ENCODE measurements at places on chromosomes 12 and 14.

DNA sequence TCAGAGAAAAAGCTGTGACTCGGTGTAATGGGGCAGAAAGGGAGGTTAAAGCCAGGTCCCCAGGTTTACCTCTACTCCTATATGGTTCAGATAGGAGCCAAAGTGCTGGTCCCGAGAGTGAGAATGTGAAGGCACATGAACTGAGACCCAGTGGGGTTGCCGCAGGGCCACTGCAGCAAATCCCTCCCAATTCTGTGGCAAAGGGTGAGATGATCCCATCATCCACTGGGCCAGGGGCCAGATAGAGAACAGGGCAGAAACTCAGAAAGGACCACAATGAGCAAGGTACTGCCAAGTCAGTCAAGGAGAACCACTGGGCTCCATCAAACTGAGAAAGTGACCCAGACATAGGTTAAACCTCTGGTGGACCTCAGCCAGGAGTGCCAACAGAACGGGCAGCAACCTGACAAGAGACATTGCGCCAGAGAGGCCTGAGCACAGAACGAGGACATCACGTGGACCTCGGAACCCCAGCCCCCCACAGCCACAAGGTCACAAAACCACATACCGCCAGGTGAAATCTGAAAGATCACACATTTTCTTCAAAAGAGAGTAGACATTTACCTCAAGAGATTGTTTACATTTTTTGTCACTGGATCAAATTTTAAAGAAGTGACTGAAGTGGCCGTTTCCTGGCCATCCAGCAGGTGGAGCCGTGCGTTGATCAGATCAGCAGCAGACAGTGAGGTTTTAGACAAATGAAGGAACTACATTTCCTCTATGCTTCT lies 20.5 kb upstream of the ITPR2 start:
- peak; percentile 85 for DNase-seq

DNA sequence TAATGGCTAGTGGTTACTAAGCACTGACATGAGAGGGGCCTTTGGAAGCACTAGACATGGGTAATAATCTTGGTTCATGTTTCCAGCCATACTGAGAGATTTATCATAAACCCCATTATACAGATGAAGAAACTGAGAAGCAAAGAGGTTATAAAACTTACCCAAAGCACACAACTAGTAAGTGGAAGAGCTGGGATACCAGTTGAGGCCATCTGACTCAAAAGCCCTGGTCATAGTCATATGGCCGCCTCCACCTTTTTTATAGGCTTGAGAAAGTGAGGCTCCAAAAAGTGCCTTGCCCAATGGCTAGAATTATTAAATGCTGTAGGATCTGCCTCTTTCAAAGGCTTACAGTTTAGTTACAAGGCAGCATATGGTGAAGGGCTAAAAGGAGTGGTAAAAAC lies 944 bp downstream of the TXNRD1 start:
- DNase-seq: no peak

DNA sequence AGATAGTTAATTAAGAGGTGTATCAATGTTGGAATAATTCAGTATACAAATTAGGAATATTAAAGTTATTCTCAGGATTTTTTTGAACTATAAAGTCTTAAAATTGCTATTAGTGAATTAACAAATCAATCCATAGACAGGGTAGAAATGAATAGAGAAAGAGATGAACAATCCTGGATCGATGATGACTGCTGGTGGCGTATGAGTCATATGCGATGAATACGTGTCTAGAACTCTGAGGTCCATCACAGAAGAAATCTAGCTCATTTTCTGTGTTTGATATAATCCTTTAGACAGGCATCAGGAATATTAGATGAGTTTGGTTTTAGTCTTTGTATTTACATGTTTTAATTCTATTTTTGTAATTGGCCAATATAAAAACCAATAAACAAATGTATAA lies 85.4 kb upstream of the RTL1 start:
- no peak for DNase-seq

DNA sequence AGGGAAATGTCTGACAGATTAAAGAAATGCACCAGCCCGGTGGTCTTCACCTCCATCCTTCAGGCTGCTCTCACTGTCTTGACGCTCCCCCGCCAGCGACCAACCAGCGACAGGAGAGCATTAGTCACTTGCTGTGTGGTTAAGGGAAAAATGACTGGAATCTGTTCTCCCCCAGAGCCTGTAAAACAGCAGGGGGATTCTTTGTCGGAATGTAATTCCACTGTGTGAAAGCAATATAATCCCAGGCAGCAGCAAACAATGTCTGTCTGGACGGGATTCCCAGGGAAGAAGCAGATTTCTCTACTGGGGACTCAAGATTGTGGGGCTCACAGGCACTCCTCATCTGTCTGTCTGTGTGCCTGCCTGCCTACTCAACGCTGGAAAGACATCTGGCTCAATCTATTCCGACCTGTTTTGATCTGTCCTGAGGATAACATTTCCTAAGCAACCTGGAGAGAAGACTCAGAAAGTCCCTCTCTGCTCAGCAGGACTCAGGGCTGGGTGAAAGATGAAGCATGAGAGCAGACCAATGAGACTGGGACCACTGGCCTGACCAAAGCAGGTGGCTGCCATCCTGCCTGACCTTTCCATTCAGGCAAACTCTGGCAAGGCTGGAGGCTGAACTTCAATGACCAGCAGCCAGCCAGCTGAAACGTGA lies 54.6 kb downstream of the NUAK1 start:
- peak; percentile 76 for DNase-seq

DNA sequence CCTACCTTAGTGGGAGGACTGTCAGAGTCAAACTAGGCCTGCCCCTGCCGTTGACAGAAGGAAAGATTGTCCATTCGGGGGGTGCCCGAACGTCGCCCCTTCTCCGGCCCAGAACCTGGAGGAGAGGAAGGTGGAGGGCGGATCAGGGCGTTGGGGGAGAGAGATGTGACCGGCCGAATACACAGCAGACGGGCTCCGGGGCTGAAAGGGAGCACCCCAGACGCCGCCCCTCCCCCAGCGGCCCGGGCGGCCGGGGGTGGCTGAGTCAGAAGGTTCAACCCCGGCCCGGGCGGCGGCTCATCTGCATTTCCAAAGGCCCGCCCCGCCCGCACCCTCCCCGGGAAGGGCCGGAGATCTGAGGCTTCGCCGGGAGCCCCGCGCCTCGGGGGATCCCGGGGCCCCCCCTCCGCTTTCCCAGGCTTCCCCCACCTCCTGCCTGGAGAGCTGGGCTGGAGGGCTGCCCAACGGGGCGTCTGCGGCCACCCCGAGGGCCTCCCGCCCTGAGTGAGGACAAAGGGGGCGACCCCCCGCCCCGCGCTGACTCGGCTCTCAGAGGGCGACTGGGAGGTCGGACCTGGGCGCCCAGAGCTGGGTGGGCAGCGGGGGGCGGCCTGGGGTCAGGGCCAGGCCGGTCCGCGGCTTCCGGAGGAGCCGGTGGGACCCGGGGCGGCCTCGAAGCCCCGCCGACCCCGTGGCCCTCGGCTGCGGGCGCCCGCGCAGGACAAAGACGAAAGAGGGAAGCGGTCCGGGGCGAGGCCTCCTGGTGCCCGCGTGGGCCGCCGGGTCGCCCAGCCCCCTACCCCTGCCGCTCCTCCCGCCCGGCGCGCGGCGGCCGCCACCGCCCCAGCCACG lies 3.7 kb upstream of the SETD1B start:
- peak; percentile 92 for DNase-seq

DNA sequence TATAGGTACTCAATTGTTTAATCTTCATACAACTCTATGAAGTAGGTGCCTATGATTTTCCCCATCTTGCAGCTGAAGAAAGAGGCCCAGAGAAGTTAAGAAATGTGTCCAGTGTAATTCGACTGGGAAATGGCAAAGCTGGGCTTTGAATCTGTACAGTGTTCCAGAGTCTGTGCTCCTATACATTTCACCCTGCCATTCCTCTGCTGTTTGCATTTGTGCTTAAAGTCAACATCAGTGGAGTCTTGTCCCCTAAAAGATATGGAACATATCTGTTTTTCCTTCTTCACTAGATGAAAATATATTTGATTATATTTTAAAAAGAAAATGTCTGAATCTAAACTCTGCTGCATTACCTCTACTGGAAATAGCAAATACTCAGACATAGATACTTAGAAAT lies 88.6 kb downstream of the SEC23A start:
- no peak for DNase-seq

DNA sequence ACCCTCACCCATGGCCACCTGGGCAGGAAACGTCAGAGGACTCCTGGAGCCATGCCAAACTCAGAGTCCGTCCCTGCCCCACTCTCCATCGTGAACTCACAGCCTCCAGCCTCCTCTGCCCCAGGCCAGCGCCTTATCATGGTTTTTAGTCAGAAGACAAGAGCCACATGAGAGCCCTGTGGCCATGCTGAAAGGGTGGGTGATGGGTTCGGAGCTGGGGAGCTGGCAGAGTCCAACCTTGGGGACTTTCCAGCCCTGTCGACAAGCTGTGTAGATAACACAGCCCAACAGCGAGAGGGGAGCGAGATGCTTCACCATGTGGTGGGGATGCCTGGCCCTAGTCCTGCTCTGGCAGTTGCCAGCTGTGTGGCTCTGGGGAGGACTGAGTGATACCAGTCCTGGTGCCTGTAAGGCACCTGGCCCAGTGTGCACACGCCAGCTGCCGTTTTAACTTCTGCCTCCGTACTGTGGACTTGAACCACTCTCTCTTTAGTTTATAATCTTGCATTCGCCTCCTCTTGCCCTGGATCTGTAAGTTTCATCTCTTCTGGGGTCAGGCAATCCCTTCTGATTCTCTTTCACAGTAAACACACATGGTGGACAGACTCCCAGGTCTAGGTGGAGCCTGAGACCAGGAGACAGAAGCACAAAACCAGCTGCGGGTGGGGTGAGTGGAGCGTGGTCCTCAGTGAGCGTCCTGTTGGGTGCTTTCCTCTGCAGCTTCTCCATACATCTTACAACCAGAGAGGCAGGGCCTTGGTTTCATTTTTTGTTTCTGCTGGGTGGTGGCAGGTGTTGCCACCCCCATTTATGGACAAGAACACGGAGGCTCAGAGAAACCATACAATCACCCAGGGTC lies 55.3 kb downstream of the RIN3 start:
- no peak for DNase-seq

- no peak for DNase-seq
These were observed 19.1 kb downstream of the ANG start for GRCh38 chr14:20707622-20708021.

- DNase-seq: no peak
These were observed 41.2 kb downstream of the ADGRD1 start for GRCh38 chr12:130994821-130995375.

- DNase-seq: peak; percentile 53
These were observed 52.5 kb upstream of the RIN3 start for GRCh38 chr14:92460916-92461579.

- DNase-seq: no peak
These were observed 31.9 kb downstream of the NT5DC3 start for GRCh38 chr12:103809154-103809553.

DNA sequence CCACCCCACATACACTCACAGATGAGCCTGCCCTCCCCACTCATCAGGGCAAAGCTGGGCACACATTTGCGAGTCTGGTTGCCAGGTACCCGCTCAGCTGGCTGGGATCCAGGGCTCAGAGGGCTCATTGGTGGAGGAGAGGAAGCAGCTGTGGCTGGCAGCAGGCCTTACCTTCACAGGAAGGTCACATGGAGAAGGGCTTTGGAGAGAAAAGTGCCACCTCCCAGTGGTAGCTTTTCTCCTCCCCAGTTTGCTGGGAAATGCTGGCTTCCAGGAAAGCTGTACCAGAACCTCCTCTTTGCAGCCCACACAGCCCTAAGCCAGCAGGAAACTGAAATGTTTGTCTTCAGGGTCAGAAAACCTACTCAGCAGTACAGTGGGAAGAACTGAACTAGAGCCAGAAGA lies 55.6 kb downstream of the LGMN start:
- DNase-seq: no peak

DNA sequence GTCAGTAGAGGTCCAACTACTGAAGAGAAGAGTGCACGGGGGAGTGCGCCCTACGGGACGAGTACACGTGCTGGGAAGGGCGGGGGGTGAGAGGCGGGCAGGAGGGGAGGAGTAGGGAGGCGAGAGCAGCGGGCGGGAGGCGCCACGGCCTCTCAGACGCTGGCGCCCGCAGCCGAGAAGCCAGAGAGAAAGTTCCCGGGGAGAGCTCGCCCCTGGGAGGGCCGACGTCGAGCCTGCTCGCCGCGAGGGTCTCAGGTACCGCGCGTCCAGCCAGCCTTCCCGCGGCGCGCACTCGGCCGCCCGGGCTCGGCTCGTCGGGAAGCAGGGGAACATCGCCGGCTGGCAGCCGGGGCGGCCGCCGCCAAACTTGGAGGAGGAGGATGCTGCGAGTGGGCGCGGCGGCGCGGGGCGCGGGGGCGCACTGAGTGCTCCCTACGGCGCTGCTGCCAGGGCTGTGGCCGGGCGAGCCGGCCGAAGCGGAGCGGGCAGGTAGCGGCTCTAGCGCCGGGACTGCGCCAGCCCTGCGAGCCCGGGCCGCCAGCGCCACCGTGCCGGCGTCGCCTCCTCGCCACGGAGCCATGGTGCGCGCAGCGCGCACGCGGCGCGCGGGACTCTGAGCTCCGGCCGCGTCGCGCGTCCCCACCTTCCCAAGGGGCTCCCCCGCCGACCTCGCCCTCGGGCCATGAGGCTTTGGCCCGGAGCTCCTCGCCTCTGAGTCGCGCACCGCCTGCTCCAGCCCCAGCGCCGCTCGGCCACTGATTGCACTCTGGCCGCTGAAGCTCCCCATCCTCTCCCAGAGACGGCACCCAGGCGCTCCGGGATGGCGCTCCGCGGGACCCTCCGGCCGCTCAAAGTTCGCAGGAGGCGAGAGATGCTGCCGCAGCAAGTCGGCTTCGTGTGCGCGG lies at the start of gene SLC24A4:
SLC24A4 (plus strand) TSS at position 155 of the 905 bp plus-strand sequence; CDS start at position 821, 666 bp downstream.
- DNase-seq: peak; percentile 36

DNA sequence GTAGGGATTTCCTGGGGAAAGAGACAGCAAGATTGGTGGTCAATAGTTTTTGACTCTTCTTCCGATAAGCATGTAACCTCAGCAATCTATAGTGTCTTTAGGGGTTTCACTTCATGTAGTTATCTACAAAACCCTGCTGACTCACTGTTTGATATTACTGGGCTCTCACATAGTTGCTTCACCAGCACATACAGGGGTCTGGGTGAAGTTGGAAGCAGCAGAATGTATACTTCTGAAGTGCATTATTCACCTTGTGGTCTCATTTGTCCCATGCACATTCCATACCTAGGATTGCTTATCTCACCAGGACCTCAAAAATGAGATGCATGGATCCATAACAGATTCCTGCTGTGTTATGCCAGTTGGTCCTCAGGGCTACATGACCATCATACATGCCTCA lies 280.0 kb downstream of the LRIG3 start:
- no peak for DNase-seq

GRCh38 chr12:131239384-131240094 lies 285.8 kb downstream of the ADGRD1 start:
- DNase-seq: no peak

DNA sequence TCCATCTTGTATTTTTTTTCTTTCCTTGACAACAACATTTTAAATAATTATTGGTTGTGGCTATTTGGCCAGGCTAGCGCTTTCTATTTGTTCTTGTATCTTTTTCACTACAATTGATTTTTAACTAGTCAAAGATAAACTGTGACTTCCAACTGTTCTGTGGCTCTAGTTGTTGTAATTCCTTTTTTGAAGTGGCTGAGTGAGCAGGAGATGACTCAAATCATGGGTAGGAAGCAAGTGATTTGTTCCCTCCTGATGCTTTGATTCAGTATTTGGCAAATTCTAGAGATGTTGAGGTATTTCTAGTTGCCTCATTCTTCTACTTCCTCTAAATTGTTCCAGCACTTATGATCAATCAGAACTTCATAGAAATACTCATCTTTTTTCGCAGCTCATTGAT lies 633.5 kb downstream of the RERGL start:
- no peak for DNase-seq
